ENCODE measurements at places on chromosomes 4 and X.
A peak's percentile ranks its signal among the peaks of the same experiment; 100 is the strongest.

DNA sequence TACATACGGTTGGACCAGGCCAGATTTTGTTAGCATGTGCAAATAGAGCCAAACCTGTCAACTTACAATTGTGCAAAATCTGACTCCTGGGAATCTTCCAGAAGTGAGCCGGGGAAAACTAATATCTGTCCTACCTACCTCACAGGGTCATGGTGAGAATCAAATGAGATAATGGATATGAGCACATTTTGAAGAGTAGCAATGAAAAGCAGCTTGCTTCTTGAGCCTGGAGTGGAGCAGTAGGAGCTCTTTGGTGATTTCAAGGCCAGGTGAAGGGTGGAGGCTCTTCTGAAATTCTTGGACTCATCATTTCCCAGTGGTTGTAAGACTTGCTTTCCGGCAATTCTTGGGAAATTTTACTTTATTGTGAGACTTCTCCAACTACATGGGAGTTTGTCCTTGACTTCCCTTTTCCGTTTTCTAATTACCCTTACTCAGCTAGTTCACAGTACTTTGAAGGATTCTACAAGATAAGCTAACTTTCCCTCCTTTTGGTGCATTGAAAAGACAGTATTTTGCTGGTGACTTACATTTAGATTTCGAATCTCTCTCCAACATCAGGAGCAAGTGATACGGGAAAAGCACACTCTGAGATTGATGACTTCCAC, 12.2 kb downstream of the PLAC1 start:
- DNase-seq: no peak

DNA sequence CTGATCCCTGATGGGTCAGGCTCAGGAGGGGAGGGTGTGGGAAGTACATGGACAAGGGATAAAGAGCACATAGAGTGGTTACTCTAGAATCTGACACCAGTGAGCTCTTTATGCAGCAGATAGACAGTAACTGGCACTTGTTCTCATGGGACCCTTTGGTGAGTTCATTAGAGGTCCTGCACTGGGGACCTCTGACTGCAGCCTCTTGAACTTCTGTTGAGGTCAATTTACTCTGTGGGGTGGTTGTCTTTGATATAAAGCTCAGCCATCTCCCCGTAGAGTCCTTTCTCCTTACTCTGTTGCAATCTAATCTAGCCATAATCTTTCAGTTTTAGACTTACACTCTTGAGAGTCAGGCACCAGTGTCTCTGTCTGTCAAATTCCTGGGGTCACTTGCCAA, 222.4 kb downstream of the GPAT3 start:
- no peak for DNase-seq

DNA sequence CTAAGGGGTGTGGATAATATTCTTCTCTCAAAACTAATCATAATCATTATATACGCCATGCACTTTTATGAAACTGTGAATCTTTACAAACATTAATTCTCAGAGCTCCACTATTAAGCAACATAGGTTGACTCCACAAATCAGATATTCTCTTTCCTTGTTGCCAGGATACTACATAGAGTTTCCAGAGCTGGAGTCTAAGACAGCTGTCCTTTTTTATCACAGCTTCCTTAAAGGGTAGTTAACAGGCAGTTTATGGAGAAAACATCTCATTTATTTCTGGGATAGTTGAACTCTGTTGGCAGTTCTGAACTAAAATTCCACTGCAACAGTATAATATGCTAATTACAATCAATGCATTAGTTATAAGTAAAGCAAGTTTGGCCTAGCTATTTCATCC, 152.1 kb upstream of the PPP1R2C start:
- DNase-seq: no peak

- no peak for DNase-seq
Observed at GRCh38 chr4:185405296-185405999, 8.8 kb downstream of the ANKRD37 start.

GRCh38 chr4:165450871-165451270, 72.1 kb downstream of the CPE start:
- no peak for DNase-seq

- no peak for DNase-seq
Observed at GRCh38 chr4:137432446-137433311, 99.6 kb downstream of the PCDH18 start.

- no peak for DNase-seq
Observed at GRCh38 chr4:84417997-84418709, 80.9 kb downstream of the NKX6-1 start.

GRCh38 chr4:96063639-96064038, 223.7 kb downstream of the PDHA2 start:
- no peak for DNase-seq

- DNase-seq: no peak
Observed at GRCh38 chrX:130933358-130933757, 30.3 kb upstream of the ENOX2 start.

DNA sequence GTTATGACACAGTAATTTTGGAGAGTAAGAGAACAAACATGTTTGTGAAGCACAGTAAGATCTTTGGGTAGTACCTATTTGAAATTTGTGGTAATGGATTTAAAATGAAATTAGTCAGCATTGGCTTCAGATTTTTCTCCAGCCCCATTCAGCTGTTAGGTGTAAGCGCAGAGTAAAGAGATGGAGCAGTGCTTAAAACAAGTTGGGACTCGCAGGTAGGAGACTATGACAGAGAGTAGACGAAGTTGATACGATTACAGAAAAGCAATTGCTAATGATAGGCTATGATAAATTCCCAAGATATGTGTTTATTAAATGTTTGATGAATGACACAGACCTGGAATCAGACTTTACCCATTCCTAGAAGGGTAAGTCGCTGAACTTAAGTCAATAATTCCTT, 72.6 kb downstream of the CHIC2 start:
- DNase-seq: no peak

GRCh38 chr4:89069481-89069880, 12.5 kb upstream of the FAM13A start:
- DNase-seq: no peak

- DNase-seq: no peak
Observed at GRCh38 chr4:109248322-109248900, 54.0 kb downstream of the COL25A1 start.

GRCh38 chr4:95549246-95550114, 707 bp upstream of the UNC5C start:
- DNase-seq: no peak

DNA sequence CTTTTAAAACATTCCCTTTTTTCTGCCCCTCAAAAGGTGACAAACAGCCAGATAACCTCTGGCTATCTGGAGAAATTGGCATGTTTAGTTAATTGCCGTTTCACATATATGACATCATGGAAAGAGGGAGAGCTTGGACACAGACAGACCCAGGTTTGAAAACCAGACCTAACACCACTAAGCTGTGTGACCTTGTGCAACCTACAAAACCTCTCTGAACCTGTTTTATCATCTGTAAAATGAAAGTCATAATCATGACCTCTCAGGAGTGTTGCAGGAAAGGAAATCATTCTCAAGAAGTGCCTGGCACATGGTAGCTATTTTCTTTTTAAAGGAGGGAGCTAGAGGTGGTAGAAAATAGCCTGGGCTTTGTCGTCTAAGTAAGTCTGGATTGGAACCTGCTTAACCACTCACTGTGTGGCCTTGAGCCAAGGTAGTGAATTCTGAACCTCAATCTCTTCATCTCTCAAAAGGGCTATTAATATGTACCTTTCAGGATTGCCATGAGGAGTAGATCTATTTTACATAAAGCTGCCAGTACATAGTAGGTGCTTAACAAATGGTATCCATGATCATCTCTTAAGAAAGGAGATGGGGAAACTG, 363.5 kb downstream of the BCOR start:
- DNase-seq: no peak

DNA sequence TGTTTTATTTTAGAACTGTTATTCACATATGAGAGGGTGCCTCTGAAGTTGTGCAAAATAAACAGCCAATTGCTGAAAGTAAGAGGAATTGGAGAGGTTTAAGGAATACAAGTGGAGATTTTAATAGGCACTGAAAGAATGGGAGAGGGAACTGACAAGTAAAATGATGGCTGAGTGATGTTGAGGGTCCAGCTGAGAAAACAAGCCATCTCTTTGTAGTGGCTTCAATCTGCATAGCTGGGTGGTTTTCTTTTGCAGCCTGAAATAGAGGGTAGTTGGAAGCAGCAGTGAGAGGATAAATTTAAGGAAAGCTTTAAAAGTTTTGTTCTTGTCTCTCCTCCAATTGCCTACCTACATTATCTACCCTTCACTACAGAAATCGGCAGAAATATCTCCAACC, 106.7 kb upstream of the DGKK start:
- DNase-seq: no peak

DNA sequence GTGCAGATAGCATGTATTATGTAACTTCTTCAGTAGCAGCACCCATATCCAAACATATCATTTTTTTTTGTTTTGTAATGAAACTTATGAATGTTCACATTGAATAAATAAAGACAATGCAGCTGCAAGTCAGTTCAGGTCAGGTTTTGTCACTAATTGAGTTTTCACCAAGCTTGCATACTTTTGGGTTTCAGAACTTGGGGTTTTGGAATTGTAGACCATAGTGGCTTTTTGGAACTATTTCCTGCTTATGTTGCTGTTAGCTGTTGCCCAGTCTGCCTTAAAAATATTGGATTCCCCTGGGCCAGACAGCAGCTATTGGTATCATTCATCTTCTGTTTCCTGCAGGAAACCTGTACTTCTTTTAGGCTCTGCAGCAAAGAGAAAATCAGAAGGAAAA, 113.4 kb upstream of the LIMCH1 start:
- no peak for DNase-seq

GRCh38 chrX:133776072-133776471, 209.3 kb downstream of the GPC3 start:
- DNase-seq: peak; percentile 30

GRCh38 chr4:98793658-98794057, 135.2 kb upstream of the TSPAN5 start:
- DNase-seq: no peak
